ENCODE measurements at places on chromosomes 1 and 21.

DNA sequence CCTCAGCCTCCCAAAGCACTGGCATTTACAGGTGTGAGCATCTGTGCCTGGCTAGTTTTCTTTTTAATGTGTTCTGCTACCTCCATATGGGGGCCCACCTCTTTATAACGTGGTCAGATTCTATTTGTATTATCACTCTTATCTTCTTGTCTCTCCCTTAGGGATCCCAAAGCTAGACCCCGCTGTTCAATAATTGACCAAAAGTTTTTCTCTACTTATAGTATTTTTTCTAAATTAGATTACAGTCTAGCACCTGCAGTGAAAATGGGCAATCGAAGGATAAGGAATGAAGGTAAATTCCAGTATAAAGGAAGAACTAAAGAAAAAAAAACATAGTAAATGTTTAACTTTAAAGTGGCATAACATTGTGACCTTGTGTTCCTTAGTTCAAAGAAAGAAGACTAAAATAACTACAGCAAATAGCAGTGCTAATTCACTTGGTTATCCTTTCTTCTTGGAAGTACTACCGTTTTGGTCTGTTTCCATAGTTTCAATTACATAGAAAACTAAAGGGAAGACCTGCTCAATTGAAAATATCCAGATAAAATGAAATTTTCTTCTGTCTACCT is 24.1 kb downstream of the NFYC start:
- no peak for DNase-seq

- DNase-seq, result no peak
Observed at GRCh38 chr21:41961282-41961701, 7.5 kb upstream of the C2CD2 start.

DNA sequence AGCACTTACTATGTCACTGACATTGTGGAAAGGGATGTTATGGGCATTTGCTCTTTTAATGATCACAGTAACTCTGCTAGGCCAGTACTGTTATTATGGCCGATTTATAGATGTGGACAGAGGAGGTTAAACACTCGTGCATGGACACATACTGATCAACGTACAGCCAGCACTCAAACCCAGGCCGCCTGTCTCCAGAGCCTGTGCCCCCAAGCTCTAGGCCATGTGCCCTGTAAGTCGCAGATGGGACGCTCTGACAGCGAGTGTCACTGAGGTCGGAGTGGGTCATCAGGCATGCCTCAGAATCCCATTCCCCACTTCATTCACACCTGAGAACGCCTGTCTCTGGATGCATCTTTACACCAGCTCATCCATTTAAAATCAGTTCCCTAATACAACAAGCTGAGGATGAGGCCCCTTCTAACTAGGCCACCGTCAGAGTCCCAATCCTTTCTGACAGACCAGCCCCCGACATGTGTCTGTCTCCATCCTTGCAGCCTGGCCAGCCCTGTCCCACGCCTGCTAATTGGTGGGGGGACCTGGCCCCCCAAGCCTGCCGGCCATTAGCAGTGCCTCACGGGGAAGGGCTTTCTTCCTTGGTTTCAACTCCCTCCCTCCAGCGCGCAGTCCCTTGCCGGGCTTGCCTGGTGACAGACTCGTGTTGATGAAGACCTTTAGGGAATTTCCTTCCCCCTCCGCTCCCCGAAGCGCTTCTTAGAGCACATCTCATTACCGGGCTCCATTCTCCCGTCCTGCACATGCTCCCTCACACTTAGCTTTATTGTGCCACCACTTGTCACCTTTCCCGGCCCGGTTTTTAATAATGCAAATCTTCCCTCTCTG is 436.8 kb downstream of the KIF26B start:
- DNase-seq, result no peak

DNA sequence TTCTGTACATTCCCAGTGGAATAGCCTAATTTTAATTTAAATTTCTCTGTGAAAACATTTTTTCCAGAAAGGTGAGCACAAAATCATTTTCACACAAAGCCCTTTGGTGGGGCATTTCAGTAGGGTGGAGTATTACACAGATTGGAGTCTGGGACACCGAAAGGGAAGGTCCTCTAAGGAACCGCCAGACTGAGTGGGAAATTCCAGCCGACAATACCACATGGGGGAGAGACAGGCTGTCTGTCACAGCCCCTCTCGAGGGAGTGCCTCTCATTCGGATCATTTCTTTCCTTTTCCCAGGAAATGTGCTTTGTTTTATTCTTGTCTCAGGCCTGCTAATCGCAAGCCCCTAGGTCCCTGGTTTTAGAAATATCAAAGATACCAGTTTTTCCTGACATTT is 150.6 kb upstream of the HOOK1 start:
- DNase-seq, result no peak

DNA sequence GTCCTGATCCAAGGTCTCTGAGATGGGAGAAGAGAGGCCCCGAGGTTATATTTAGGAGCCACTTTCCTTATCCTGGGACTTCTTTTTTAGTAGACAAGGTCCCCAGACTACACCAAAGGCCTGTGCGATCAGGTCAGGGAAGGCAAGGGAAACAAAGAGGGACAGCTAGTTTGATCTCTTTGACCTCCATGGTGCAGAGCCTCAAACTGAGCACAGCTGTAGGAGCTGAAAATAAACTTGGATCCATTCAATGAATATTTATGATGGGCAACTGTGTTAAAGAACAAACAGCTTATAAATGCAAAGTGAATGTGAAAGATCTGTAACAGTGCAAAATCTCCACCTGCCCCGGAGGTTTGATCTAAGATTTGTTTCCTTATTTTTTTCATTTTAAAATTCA is 256.6 kb downstream of the DYRK1A start:
- no peak for DNase-seq

DNA sequence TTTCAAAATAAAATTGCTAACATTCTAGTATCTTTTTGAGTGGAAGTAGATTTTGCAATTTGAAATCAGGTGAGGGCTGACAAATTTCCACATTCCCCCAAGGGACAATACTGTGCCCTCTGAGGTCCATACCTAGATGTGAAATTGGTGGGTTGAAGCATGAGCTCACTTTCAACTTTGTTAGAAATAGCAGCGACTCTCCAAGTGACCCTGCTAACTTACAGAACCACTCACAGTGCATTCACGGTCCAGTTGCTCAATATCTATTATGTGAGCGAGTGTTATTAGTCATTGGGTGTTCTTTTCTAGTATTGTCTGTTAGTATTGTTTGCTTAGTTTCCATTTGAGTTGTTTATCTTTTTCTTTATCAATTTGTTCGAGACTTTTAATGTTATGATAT is 53.6 kb upstream of the ASB17 start:
- DNase-seq, result no peak

GRCh38 chr1:46689897-46690296 is 18.2 kb downstream of the TEX38 start:
- DNase-seq, result no peak

GRCh38 chr1:153792631-153793041 is 17.4 kb downstream of the SLC27A3 start:
- DNase-seq, result no peak

GRCh38 chr21:42534421-42535378 is 21.0 kb downstream of the SLC37A1 start:
- DNase-seq, result no peak

- no peak for DNase-seq
Observed at GRCh38 chr1:185291652-185292051, 25.4 kb downstream of the IVNS1ABP start.

- no peak for DNase-seq
Observed at GRCh38 chr1:159940006-159940620, 5.3 kb downstream of the IGSF9 start.

- DNase-seq, result no peak
Observed at GRCh38 chr1:168535536-168535935, 8.3 kb downstream of the XCL2 start.

DNA sequence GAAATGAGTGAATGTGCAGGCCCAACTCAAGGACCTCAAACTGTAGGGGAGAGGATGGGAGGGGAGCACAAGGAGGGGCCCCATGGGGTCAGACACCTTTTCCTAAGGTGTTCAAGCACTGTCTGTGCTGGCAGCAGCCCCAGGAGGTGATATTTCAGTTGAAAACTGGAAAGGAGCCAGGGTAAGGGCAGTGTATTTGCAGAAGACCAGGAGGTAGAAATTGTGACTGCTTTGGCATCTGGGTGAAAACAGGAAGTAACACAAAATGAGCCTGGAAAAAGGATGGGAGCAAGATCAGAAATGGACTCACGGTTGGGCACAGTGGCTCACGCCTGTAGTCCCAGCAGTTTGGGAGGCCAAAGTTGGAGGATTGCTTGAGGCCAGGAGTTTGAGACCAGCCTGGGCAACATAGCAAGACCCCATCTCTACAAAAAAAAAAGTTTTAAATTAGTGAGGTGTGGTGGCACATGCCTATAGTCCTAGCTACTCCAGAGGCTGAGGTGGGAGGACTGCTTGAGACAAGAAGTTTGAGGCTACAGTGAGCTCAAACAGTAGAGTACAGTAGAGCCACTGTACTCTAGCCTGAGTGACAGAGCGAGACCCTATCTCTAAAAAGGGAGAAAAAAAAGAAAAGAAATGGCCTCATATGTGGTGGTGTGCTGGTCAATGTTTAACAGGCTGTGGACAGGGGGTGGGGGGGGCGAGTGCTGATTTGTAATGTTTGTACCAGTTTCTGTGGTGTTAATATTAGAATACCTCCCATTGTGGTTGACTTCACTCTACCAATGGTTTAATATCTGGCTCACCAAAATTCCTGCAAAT is 76.2 kb upstream of the ANGPTL1 start:
- DNase-seq, result no peak

DNA sequence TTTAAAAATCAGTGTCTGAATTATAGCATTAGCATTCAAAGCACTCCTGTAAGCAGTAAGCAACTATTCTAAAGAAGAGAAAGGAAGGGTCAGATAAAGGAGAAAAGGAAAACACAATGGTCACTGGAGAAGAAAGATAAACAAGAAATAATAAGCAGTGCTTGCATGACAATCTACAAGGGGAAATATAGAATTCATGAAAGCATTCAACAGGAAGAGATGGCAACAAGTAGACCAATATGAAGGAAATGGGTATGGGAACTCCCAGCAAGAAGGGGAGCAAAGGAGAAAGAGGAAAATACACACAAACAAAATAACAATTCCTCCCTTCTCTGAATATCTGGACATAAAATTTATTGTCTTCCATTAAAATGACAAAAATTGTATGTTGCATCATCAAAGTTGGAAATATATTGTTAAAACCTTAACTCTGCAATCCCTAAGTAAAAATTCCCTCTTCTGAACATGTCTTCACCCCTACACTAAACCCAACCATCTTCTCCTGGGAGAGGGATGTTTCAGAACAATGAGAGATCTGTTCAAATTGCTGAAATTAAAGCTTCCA is 206.3 kb upstream of the SAMSN1 start:
- no peak for DNase-seq

GRCh38 chr1:18693256-18694098 is 62.8 kb downstream of the PAX7 start:
- no peak for DNase-seq

GRCh38 chr1:13622446-13622845 is 38.8 kb downstream of the PDPN start:
- DNase-seq, result no peak

GRCh38 chr1:229229721-229230139 is 41.2 kb upstream of the RAB4A start:
- no peak for DNase-seq

GRCh38 chr1:117798550-117798949 is 130.9 kb downstream of the GDAP2 start:
- DNase-seq, result no peak
